ACHN (cell line): ENCODE measurements at places on chromosomes 2 and 18.
A peak's percentile ranks its signal among the peaks of the same experiment; 100 is the strongest.

- DNase-seq, result no peak
Observed at GRCh38 chr2:145360129-145360790, 840.3 kb upstream of the ZEB2 start.

DNA sequence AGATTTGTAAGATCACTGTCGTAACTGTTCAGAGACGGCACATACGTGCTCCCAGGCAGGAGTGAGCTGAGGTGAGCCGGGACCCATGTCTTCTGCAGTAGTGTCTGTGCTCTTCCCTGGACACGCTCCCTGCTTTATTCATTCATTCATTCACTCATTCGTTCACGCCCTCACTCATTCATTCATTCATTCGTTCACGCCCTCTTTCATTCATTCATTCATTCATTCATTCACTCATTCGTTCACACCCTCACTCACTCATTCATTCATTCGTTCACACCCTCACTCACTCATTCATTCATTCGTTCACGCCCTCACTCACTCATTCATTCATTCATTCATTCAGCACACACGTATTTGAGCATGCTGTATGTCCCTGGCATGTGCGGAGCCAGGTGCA is 207.0 kb downstream of the GLI2 start:
- no peak for DNase-seq

GRCh38 chr18:25827961-25828561 is 262.4 kb downstream of the SS18 start:
- DNase-seq, result no peak

- DNase-seq, result no peak
Observed at GRCh38 chr2:55876429-55877086, 47.0 kb downstream of the EFEMP1 start.

DNA sequence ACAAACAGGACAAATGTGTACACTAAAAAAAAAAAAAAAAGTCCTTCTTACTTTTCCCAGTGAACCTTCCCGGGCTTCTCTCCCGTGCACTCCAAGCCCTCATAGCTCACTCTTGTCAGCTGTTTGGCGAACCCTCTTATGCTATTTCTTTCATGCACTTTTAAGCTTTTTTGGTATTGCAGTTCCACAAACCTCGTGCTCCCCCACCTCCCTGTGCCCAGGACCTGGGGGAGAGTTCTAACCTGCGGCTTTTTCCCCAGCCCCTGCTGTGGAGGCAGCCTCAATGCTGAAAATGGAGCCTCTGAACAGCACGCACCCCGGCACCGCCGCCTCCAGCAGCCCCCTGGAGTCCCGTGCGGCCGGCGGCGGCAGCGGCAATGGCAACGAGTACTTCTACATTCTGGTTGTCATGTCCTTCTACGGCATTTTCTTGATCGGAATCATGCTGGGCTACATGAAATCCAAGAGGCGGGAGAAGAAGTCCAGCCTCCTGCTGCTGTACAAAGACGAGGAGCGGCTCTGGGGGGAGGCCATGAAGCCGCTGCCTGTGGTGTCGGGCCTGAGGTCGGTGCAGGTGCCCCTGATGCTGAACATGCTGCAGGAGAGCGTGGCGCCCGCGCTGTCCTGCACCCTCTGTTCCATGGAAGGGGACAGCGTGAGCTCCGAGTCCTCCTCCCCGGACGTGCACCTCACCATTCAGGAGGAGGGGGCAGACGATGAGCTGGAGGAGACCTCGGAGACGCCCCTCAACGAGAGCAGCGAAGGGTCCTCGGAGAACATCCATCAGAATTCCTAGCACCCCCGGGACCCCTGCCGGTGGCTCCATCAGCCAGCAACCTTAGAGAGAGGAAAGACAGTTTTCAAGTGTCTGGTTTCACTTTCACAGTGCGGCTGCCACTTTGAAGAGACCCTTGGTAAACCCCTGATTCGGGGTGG is 826 bp downstream of the KCNE4 start:
- DNase-seq, result no peak

DNA sequence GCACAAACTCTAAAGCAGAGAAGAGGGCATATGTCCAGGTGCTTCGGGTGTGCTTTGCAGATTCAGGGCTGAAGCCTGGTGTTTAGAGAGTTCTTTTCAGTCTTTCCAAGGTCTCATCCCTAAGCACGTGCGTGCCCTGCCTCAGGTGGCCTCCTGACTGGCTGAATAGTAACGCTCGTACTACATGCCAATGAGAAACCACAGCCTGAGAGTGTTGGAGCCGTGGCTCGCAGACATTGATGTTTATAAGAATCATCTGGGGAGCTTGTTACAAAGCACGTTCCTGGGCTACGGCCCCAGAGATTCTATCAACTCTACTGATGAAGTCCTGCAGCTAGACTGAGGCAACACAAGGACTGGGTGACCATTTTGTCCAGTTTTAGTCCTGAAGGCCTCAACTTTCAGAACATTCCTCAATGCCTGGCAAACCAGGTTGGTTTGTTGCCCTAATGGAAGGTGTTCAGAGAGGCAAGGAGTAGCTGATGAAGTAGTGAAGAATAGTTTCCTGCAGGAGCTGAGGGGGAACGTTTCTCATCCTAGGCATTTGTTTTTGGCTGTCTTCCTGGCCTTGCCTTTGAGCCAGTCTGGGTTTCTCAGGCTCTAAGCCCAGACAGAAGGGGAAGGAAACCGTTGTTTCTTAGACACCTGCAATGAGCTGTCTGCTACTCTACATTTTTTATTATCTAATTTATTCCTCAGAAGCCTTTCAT is 31.5 kb upstream of the HAAO start:
- DNase-seq, result no peak

GRCh38 chr2:109059474-109060165 is 69.4 kb upstream of the SH3RF3 start:
- DNase-seq, result no peak

DNA sequence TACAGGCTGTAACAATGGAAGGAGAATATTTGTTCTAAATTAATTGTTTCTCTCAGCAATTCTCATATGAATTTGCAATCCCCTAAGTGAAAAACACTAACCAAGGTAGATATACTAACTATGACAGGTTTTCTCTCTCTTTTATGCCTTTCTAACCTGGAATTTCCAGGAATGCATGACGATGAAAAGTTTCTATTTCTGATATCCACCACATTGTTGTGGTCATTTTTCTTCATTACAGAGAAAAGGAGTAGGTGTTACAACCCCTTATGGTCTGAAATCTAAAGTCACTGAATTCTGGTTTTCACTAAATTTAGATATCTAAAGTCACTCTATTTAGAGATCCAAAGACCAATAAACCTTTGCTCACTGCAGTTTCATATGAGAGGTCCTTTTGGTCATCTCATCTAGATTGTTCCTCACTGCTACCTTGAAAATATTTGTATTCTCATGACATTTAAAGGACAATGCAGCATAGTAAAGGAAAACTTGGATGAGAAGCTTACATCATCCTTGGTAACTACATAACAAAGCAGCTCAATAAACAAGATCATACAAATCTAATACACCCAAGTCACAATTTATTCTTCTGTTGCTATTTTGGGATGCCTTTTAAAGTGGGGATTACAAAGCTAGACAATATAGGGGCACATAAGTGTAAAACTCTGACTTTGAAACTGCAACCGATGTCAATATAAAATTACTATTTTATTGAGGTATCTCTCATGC is 85.8 kb downstream of the TCF4 start:
- DNase-seq, result no peak

GRCh38 chr2:38653380-38653714 is 12.6 kb upstream of the GALM start:
- DNase-seq, result no peak

GRCh38 chr2:134232868-134233727 is 20.8 kb upstream of the MGAT5 start:
- DNase-seq, result no peak

GRCh38 chr2:213016166-213016983 is 135.0 kb downstream of the IKZF2 start:
- no peak for DNase-seq

DNA sequence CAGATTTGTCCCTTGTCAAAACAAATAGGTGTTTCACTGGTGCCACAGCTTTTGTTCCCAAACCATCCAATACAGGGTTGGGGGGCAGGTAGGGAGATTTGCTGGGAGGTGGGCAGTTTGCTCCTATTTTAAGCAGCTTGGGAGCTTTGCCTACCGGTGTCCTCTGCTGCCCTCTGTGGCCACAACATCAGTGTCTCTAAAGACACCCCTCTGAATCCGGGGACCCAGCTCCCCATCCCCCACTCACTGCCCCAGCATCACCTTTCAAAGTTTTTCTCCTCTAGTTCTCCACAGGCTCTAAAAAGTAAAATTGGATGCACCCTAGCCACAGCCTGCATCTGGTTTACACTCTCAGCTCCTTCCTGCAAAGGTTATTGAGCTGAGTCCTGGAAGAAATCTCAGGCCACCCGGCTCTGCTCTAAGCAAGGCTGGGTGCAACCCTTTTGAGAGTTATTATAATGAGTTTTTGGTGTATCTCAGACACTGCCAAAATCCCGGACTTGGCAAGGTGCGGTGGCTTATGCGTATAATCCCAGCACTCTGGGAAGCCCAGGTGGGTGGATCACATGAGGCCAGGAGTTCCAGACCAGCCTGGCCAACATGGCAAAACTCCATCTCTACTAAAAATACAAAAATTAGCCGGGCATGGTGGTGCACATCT is 2.9 kb upstream of the EPAS1 start:
- DNase-seq, result peak; percentile 52

- DNase-seq, result no peak
Observed at GRCh38 chr2:64295326-64296139, 151.3 kb upstream of the PELI1 start.

DNA sequence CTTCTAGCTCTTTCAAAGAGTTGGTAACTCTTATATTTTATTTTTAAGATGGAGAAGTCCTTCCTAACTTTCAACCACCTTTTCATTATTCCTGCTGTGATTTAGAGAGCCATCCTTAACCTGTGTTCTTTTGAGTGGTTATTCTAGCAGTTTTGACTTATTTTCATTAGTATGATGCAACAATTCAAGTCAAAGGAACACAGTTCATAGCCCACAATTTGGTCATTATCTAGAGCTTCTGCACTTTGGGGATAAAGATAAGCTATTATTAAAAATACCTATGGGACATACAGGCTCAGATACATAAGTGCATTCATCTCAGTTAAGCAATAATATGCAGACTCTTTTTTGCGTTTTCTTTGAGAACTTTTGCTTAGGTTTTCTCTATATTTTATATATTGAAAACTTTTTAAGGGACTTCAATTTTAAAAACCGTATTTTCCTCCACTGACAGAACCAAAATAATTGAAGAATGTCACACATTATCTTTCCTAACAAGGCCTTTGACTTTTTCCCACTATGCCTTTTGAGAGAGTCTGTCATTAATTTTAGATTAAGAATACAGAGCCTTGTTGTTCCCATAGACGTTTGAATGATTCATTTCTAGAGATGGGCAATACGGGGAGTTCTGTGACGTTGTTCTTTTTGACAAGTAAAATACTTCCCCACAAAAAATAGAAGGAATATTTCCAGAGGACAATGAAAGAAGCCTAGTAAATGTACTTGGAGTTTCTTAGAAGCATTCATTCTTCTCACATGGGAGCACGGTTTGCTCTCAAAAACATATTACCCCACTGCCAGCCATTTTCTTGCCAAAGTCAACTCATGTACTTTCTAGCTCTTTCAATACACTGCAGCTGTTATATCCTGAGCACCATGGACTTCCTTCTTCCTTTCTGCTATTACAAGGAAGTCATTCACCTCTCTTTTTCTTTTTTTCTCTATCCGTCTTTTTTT is 42.9 kb upstream of the RASGRP3 start:
- no peak for DNase-seq

DNA sequence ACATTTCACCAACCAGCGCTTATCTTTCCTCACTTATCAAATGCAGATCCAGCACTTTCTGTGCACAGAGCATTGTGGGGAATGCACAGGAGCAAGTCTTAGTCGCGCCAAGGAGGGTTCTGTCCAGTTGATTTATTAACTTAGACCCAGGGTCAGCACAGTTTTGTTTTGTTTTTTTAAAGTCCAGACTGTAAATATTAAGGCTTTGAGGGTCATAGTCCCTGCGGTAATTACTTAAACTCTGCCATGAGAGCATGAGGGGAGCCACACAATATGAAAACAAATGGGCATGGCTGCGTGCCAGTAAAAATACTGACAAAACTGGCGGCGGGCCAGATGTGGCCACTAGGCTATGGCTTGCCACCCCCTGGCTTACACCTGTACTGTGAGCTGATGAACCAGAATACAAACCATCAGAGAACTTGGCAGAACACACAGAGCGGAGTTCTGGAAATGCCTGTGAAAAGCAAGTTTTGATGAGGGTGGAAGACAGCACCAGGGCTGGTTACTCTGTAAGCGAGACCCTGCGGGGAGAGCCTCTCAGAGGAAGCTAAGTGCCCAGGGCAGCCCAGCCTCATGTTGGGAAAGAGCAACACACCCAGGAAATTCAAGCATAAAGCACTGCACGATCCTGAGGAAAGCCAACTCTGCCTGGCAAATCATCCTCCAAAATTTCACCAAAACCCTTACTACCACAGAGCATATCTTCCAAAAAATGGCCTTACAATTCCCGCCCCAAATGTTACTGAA is 43.6 kb downstream of the L3MBTL4 start:
- peak; percentile 42 for DNase-seq

- DNase-seq, result no peak
Observed at GRCh38 chr2:240797500-240797895, 22.5 kb downstream of the KIF1A start.

- no peak for DNase-seq
Observed at GRCh38 chr2:205115511-205115910, 566.8 kb upstream of the NRP2 start.

DNA sequence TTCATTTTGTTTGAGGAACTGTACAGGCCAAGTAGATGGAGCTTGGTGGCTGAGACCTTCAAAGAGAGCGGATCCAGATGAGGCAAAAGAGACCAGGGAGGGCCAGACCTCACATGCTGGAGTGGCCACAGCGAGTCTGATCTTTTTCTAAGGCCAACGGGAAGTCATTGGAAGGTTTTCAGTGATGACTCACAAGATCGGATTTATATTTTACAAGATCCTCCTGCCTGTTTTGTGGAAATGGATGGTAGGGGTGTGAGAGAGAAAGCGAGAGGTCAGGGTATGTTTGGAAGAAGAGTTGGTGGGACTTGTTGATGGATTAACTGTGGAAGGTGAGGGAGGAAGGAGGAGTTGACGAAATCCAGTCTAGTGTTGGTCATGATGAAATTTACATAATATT is 44.6 kb upstream of the TUBA3D start:
- DNase-seq, result peak; percentile 64

DNA sequence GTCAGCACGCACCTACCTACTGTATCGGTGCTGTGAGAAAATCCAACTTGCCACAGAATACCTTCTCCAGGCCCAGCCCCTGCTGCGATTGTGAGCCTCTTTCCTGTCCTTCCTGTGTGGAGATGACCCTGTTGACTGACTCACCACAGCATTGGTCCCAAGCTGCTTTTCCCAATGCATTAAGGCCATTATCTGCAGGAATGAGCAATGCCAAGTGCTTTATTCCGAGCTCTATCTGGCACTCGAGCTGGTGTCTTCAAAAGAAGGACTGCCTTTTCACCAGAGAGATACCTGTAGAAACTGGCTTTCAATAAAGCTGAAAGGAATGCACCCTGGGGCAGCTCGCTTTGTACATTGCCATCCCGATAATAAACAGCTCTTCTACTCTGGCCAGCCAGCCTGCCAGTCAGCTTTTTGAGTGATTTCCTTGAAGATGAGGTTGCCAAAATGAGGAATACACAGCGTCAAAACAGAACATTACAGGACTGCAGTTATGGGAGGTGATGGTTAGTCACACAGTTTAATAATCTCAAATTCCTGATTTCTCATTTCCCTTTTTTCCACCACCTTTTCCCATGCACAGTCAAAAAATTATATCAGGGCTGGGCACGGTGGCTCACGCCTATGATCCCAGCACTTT is 8.3 kb upstream of the RNF103 start:
- DNase-seq, result no peak

GRCh38 chr2:128600581-128601297 is 282.1 kb upstream of the HS6ST1 start:
- no peak for DNase-seq

GRCh38 chr2:137964859-137965459 is 686 bp downstream of the HNMT start:
- no peak for DNase-seq
